ENCODE measurements at places on chromosomes 1 and 21.

DNA sequence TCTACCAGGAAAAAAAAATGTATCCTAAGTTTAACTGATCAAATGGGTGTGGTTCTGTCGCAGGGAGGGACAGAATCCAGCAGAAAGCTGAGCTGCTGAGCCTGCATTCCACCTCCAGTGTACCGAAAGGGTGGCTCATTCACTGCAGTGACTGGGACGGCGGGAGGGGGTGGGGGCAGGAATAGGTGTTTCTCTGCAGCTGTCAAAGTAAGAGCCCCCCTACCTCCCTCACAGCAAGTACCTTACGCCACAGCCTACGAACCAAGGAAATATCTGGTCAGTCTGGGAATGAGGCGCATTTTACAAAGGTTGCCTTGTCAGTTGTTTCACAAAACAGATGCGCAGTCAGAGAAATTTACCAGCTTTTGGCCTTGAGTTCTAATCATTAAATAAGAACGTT lies 1.7 kb downstream of the S100B start:
- DNase-seq = no peak

DNA sequence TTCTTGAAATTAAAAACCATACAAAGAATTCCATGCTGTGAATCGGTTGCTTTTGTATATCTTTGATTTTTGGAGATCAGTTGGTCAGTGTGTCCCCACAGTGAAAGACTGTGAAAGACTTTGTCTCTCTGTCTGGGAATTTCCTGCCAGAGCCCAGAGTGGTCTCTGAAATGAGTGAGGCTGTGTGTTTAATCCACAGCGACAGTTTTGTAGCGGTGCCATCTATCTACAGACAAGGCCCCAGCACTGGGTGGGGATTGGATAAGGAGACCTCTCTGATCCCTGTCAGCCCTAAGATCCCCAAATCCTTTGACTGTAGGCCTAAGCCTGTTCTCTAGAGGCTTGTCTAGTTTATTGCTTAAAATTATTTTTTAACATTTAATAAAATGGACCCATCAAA lies 10.3 kb downstream of the GPR25 start:
- no peak for DNase-seq

- DNase-seq = no peak
These were observed 62.7 kb upstream of the BRINP3 start for GRCh38 chr1:190540366-190540765.

DNA sequence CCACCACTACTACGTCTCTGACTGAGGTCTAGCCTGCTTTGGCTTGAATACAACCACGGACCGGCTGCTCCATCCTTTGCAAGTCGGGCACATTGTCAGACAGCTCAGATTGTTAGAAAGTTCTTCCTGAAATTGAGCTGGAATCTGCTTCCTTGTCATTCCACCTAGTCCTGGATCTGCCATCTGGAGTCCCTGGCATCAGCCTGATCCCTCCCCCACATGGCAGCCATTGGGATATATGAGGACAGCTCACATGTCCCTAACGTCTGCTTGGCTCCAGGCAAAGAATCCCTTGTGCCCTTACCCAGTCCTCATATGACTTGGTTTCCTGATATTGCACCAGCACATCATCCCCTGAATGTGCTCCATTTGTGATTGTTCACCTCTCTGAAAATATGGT lies 56.3 kb upstream of the SYT6 start:
- DNase-seq = no peak

GRCh38 chr1:147245129-147245528 lies 2.6 kb downstream of the CHD1L start:
- DNase-seq = no peak

GRCh38 chr1:26536081-26536480 lies 6.5 kb downstream of the RPS6KA1 start:
- no peak for DNase-seq

- DNase-seq = no peak
These were observed 1817.1 kb downstream of the BRINP3 start for GRCh38 chr1:188660572-188660971.

DNA sequence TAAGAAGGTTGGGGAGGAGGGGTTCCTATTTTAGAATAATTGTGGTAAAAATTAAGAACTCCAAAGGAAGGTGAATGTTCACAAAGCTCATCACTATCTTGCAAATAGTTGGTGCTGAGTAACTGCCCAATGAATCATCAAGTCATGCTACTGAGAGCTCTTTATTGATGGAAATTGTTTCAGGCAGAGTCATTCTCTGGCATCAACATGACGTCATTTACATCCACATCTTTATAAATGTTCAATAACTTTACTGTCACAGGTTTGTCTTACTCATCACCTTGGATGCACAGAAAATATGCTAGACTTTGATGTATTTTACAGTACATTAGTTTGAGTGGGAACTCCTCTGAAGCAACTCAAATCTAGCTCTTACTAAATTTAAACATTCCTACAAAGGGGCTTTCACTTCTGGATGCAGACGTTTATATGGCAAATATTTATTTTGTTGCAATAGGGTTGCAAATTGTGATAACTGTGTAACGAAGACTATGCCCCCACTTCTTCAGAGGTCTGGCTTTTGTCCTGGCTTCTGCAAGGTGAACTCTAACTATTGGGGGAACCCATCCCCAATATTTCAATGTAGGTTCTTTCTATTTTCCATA lies 273.7 kb upstream of the AJAP1 start:
- no peak for DNase-seq

DNA sequence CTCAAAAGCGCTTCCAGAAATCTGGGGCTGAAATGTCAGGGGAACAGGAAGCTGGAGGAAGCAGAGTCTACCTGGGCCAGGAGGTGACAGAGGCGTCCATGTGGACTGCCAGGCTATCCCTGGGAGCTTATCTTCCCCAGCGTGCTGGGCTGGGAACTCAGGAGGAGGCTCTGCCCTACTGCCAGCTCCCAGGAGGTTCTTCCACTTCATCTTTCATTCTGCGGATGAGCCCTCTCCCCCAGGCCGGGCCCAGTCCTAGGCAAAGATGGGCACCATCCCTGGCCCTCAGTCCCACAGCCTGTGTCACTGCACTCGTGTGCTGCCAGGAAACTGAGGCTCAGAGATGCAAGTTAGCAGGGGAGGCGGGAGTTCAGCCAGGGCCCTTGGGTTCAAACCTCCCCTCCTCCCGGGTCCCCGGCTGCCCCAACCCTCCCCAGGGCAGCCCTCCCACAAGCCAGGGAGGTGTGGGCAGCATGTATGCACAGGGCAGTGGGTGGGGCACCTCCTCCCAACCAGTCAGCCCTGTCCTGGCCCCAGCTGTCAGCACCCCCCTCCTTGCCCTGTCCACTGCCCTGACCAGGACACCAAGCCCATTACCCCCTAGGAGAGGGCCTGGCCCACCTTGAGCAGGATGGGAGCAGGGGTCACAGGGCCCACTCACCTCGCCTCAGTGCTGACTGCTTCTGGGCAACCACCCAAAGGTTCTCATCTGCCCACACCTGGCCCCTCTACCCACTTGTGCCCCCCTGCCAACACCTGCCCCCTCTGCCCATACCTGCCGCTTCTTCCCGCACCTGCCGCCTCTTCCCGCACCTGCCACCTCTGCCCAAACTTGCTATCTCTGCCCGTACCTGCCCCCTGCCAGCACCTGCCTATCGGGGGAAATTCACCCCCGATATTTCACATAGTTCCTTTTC lies 226.0 kb downstream of the NPHP4 start:
- DNase-seq = no peak

DNA sequence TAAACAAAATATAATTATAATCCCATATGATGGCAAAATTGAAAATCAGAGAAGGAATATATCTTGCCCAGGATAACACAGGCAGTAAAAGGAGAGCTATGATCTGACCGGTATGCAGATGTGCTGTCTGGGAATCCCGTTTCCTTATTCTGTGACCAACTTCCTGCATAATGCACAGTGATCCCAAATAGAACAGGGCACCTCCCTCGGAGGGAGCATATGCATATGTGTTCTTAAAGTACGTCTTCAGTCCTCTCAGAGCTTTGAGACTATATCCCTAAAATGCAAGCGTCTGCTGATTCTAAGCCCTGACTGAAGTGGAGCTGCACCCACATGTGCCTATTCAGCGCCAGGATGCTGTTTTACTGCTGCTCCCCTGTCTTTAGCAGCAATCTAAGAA lies 366.1 kb upstream of the PTBP2 start:
- no peak for DNase-seq

DNA sequence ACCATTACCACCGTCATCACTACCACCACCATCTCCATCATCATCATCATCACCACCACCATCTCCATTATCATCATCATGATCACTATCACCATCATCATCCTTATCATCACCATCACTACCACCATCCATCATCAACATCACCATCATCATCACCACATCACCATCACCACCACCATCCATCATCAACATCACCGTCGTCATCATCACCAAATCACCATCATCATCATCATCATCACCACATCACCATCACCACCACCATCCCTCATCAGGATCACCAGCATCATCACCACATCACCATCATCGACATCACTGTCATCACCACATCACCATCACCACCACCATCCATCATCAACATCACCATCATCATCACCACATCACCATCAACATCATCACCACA lies 203.0 kb upstream of the VAMP3 start:
- no peak for DNase-seq

- DNase-seq = no peak
These were observed 485.6 kb upstream of the ZRANB2 start for GRCh38 chr1:71566413-71566812.
